Fibroblast of skin of back (primary cell): ENCODE measurements at places on chromosomes 3 and 15.

GRCh38 chr3:80734483-80734882, 966.7 kb upstream of the ROBO1 start:
- no peak for DNase-seq

DNA sequence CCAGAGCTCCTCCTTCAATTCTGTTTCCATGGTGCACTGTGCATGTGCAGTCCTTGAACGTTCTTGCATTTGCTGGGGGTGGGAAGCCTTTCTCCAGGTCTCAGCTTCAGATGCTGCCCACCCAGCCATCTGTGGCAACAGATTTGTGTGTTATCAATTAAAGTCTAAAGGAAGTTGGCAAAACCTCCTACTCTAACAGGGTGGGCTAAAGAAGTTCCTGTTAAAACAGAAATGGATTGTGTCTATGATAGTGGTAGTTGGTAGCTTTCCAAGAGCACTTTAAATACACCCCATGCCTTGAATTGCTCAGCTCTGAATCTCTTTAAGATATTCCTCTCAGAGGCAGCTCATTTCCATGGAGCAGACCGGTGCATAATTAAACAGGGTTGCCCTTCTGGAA, 488.0 kb upstream of the SUCLG2 start:
- no peak for DNase-seq

- DNase-seq = no peak
These were observed 5.0 kb downstream of the NUDT16 start for GRCh38 chr3:131386429-131387165.

- DNase-seq = no peak
These were observed 121.7 kb downstream of the CHDH start for GRCh38 chr3:53724566-53724965.

DNA sequence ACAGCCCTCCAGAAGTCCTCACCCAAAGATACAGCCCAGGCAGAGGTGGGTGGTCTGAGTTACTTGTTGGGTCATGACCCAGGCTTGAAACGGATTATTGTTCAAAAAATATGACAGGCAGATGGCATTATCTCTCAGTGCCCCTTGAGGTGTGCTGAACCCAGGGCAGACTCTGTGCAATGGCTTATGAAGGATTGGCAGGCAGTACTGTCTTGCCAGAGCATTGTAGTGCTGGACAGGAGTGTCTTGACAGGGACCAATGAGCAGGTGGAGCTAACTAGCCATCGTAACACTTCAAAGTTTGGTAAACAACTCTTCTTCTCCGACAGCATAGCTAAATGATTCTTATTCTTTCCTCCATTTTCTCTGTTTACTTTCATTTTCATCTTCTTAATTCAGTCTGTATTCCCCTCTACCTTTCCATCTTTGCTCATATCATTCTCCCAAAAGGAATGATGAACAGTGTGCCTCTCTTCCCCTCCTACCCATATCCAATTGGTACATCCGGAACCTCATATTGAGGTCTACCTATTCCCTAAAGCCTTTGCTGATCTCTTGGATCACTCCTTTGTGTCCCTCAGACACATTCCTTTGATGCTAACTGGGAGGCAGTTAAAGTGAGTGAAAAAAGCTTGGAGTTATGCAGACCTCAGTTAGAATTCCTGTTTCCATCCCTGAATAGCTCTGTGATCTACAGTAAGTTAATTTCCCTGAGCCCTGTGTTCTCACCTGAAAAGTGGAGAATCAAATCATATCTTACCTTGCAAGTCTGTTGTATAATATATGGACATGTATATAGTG, 2.6 kb upstream of the IL20RB start:
- no peak for DNase-seq

- DNase-seq = no peak
These were observed 141.5 kb downstream of the SSR3 start for GRCh38 chr3:156413293-156413892.

GRCh38 chr3:14374444-14374883, 27.9 kb upstream of the SLC6A6 start:
- peak; percentile 68 for DNase-seq

GRCh38 chr15:98791046-98791701, 142.8 kb downstream of the IGF1R start:
- DNase-seq = no peak

DNA sequence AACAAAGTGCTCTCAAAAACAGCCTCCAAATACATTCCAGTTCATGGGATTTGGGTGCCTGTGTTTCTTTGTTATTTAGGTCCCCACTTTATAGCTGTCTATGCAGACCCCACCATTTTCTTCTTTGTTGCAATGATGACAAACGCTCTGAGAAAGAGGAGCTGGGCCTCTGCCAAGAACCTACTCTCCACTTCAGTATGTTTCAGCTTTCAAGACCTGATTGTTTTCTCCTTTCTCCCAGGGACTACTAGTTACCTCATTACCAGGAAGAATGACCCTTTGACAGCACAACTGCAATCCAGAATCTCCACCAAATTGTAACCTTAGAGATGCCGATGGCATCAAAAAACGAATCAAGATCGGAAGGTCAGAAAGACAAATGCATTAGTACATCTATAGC, 236.8 kb downstream of the MEIS2 start:
- DNase-seq = no peak

- peak; percentile 47 for DNase-seq
These were observed 11.5 kb upstream of the PARP14 start for GRCh38 chr3:122668930-122669730.
